ENCODE measurements at places on chromosomes 13 and 19. TPM values are rescaled to one million over a fixed set of nuclear protein-coding genes. Genes with fewer than 3 reads are reported as not detected.

The ZNF492 gene
- 0.39 TPM for total RNA-seq

The NLRP5 gene
- not detected for total RNA-seq

The LHFPL6 gene
- 73.5 TPM for total RNA-seq

The PRODH2 gene
- not detected for total RNA-seq

The SHD gene
- not detected for total RNA-seq

The KIR2DL4 gene
- total RNA-seq, result not detected

The CGB8 gene
- total RNA-seq, result not detected

The ZNF557 gene
- 20.0 TPM for total RNA-seq

The ZNF836 gene
- 13.6 TPM for total RNA-seq

The OVOL3 gene
- total RNA-seq, result not detected

The SSC5D gene
- 23.4 TPM for total RNA-seq

The ADAT3 gene
- 2.7 TPM for total RNA-seq

The SIAH3 gene
- total RNA-seq, result not detected

The SH2D3A gene
- not detected for total RNA-seq

The SLC25A41 gene
- 0.11 TPM for total RNA-seq

The CASP14 gene
- not detected for total RNA-seq

The ZNF98 gene
- 0.54 TPM for total RNA-seq

The USP12 gene
- 22.7 TPM for total RNA-seq

The PRX gene
- 2.4 TPM for total RNA-seq

The C19orf38 gene
- total RNA-seq, result not detected

The VSTM1 gene
- not detected for total RNA-seq

The IL12RB1 gene
- 0.26 TPM for total RNA-seq

The MBD3L2 gene
- total RNA-seq, result not detected

The ZNF681 gene
- 2.3 TPM for total RNA-seq

The KLF1 gene
- total RNA-seq, result not detected

The PLA2G4C gene
- 5.6 TPM for total RNA-seq

The C13orf46 gene
- 0.13 TPM for total RNA-seq

The C1QTNF9 gene
- total RNA-seq, result not detected

The CYP4F8 gene
- not detected for total RNA-seq

The SIGLEC6 gene
- not detected for total RNA-seq

The NLRP9 gene
- total RNA-seq, result not detected

The S1PR4 gene
- total RNA-seq, result not detected

The EPN1 gene
- total RNA-seq, result 48.3 TPM

The LHB gene
- total RNA-seq, result not detected

The RAB3D gene
- 12.9 TPM for total RNA-seq

The ITGBL1 gene
- total RNA-seq, result 100 TPM

The KLHL1 gene
- total RNA-seq, result not detected

The NLRP11 gene
- not detected for total RNA-seq

The MAST3 gene
- total RNA-seq, result 3.8 TPM

The GARIN5B gene
- not detected for total RNA-seq
